ENCODE measurements at places on chromosomes 4 and X.

DNA sequence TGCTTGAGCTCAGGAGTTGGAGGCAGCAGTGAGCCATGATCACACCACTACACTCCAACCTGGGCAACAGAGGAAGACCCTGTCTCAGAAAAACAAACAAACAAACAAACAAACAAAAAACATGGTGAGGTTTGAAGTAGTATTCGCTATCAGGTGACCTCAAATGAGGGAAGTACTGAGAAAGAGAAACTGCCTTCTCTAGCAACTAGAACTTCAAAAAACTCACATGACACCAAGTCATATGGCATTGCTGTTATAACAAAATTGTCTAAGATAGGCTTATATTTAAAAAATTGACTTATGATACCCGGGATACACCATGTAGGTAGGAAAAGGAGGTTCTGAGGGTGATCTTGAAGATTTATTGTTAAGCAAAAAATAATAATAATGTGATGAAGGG is 10.3 kb downstream of the MPP1 start:
- no peak for DNase-seq

DNA sequence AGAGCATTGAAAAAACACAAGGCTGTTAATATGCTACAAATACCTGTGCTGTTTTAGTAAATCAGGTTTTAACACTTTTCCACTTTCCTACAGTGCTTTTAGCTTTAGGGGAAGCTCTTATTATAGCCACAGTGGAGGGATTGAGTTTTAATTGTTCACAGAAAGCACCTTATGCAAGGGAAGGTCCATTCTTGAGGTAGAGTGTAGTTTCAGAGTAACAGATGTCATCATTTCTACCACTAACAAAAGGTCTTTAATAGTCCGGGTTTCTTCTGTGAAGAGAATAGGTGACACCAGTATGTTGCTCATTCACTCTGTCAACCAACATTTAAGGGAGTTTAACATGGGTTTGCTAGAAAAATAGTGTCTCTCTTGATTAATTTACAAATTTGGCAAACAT is 104.4 kb downstream of the STIM2 start:
- no peak for DNase-seq

- DNase-seq = no peak
These were observed 26.8 kb downstream of the ADH7 start for GRCh38 chr4:99408346-99408745.

- DNase-seq = no peak
These were observed 780.6 kb downstream of the FAM133A start for GRCh38 chrX:94454606-94455005.

- no peak for DNase-seq
These were observed 27.8 kb upstream of the PSAPL1 start for GRCh38 chr4:7462509-7462971.

DNA sequence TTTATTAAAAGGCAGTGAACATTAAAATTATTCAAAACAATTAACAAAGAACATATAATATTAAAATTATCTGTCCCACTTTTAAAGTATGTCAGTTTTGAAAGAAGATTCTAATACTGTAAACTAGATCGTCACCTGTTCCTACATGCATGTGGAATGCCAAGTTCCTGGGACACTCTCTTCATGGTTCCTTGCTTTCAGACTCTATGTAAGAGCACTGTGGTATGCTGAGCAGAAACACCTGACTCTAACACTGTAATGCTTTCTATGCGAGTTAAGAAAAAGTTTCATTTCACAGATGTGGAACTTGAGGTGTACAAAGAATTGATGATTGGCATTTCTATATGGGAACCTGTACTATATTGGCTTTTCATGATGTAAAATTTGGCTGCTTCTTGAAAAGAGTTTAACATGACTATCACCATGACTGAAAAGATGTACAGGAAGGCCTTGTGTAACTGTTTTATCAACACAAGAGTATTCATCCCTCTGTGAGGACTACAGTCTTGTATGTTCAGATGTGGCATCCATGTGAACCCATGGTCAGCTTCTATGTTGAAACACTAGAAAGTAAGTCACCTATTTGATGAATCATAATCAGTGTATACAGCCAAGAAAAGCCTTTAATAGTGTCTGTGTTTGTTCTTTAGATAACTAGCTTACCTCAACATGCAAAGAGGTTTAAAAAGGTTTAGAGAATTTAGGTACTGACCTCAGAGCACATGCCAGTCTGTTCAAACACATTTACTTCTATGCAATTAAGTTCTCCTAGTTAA is 354.5 kb downstream of the ARHGAP24 start:
- no peak for DNase-seq

Data from activated CD4-positive, alpha-beta T cell treated with anti-CD3 and anti-CD28 coated beads, Interleukin-2, amount 50 U/mL, for 24 hours (primary cell).